Suprapubic skin (tissue), 4 donors: ENCODE measurements at places on chromosomes 16 and 17.

- no peaks in the 10 kb centered on the region for H3K36me3 ChIP-seq
- H3K27me3 ChIP-seq: no peaks in the 10 kb centered on the region
- H3K4me1 ChIP-seq: no peaks in the 10 kb centered on the region
- H3K27ac ChIP-seq: no peak overlapping the region
- no peak overlapping the region for H3K4me3 ChIP-seq
Measured at GRCh38 chr17:54876656-54877195, 23.9 kb upstream of the TOM1L1 start.

- no peaks in the 10 kb centered on the region for H3K4me1 ChIP-seq
- H3K27me3 ChIP-seq: peaks cover 1% of the 10 kb centered on the region
- peak; percentile 59 for DNase-seq
- H3K27ac ChIP-seq: no peak overlapping the region
Measured at GRCh38 chr16:49455991-49456745, 82.6 kb downstream of the C16orf78 start.

GRCh38 chr16:59748531-59748930 lies 1014.4 kb upstream of the GOT2 start:
- DNase-seq: no peak
- H3K4me1 ChIP-seq: no peaks in the 10 kb centered on the region
- no peak overlapping the region for H3K27ac ChIP-seq
- no peak overlapping the region for H3K4me3 ChIP-seq
- H3K27me3 ChIP-seq: no peaks in the 10 kb centered on the region

- peak overlapping the region; percentile 76 for H3K4me3 ChIP-seq
- H3K27me3 ChIP-seq: no peaks in the 10 kb centered on the region
Measured at GRCh38 chr16:28846933-28847273, 755 bp upstream of the TUFM start.
